ENCODE measurements at places on chromosomes 7 and 10.

DNA sequence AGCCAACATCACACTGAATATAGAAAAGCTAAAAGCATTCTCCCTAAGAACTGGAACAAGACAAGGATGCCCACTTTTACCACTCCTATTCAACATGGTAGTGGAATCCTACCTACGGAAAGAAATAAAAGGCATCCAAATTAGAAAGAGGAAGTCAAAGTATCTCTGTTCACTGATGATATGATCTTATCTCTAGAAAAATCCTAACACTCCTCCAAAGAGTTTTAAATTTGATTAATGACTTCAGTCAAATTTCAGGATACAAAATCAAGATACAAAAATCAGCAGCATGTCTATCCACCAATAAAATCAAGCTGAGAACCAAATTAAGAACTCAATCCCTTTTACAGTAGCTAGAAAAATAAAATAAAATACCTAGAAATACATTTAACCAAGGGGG, 35.3 kb upstream of the TNKS2 start:
- DNase-seq, result no peak

DNA sequence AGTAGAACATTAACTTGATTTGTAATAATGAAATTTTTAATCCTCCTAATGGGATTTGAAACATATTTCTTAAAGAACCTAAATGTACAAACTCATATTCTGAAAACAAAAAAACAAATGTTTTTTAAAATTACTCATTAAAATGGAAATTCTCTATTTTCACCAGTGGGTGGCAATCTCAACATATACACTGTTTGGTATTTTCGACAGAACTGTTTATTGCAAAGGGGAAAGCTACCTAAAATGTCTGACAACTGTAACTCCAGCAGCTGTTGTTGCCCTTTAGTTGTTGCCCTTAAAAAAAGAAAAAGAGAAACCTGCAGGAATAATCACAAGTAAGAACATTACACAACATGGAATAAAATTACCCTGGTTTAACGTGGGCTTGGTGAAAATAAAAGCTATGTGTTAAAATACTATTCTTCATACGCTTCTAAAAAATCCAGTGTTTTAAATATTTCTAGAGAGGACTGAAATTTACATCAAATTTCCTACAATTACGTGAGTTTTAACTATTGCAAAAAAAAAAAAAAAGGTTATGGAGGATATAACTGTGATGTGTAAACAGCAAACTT, 54.5 kb downstream of the COL1A2 start:
- DNase-seq, result no peak

- DNase-seq, result no peak
These were observed 46.1 kb downstream of the PAX2 start for GRCh38 chr10:100791369-100792058.

DNA sequence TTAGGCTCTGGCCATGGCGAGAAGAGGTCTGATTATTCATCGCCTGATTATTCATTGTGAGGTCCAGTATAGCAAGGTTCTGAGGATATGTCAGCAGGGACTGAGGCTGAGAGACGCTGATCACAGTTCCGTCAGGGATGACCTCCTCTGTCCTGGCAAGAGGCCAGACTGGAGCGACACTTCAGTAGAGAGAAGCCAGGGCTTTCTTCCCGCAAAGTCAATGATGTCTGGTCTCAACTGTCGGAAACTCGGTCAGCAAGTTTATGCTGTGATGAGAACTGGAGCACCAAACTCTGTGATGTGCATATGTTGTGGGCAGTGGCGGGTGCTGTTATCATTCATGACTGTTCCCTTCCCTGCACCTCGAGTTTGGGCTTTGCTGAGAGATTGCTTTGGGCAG, 29.0 kb upstream of the GNA12 start:
- no peak for DNase-seq
